ENCODE measurements at places on chromosomes 1 and 21.

- DNase-seq = no peak
Measured at GRCh38 chr1:206445116-206445515, 25.2 kb upstream of the IKBKE start.

GRCh38 chr1:57319165-57319564 is 104.7 kb downstream of the DAB1 start:
- no peak for DNase-seq

GRCh38 chr1:209265301-209265700 is 318.2 kb upstream of the CAMK1G start:
- DNase-seq = no peak

DNA sequence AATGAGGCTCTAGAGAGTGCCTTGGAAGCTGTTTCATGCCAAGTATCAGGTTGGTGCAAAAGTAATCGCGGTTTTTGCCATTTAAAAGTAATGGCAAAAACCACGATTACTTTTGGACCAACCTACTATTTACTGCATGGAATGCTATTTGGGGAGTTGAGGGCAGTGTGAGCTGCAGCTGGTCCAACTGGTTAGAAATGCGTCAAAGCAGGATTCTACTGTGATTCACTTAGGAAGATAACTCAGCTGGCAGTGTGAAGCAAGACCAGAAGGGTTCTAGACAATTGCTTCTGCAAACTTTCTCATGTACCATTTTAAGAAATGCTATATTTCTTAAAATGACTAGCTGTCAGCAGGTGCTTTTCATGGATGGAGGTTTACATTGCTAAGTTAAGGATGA is 21.2 kb upstream of the PLA2G2C start:
- no peak for DNase-seq

- DNase-seq = no peak
Measured at GRCh38 chr1:54096227-54096876, 42.9 kb downstream of the TCEANC2 start.

DNA sequence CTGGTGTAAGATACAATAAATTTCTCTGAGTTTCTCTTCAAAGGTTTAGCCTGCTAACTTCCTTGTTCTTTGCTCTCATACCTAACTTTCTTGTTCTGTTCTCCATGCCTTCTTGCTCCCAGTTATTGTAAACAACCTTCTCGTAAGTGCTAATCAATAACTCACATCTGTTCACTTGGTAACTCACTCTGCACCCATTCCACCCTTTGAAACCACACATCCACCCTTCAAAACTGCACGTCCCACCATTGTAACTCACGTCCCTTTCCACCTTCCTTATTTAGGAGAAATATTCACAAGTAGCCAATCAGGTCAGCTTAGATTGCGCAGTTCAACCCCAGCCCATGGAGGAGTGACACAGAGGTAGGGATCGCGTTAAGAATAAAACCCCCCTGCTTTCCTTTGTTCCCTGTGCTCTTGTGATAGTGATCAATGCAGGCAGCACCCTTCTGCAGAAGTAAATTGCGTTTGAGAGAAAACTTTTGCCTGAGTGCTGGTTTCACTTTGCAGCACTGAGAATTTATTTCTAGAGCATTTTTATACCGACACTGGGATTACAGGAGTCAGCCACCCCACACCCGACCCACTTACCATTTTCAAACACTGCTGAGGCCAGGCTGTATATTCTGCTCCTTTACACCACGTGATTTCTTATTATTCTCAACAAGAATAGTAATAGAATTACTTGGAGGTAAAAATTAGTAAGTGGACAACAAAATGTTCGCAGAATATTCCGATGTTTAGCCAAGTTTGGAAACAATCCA is 789.2 kb upstream of the RGS18 start:
- DNase-seq = no peak

DNA sequence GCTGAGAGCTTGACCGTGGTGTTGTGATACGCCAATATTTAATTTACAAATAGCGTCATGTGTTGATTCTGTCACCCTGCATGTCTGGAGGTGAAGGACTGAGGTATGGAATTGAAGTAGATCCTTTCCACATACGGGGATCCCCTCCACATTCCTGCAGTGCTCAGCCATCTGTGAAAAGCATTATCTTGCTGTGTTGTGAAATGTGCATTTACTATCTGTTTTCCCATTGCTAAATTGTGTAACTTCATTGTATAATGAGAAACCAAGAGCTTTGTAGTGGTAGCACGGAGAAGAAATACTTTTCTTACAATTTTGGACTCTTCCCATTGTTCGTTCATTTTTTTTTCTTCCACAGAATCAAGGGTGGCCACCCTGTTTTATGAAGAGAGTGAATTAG is 577.3 kb upstream of the ZP4 start:
- no peak for DNase-seq

- DNase-seq = no peak
Measured at GRCh38 chr1:167454304-167454893, 63.9 kb downstream of the CD247 start.

- DNase-seq = no peak
Measured at GRCh38 chr1:182791281-182792179, 2.0 kb downstream of the NPL start.

GRCh38 chr1:155173478-155174323 is at the start of gene TRIM46:
Gene TRIM46, plus strand, starts transcription at chr1:155173849. Its CDS starts 118 bp downstream, at chr1:155173967.
- no peak for DNase-seq

GRCh38 chr1:80170811-80171485 is 1164.4 kb upstream of the ADGRL4 start:
- no peak for DNase-seq

GRCh38 chr1:19034721-19035120 is 78.2 kb upstream of the IFFO2 start:
- DNase-seq = no peak

- DNase-seq = no peak
Measured at GRCh38 chr1:187396226-187396625, 567.5 kb downstream of the PLA2G4A start.

- DNase-seq = no peak
Measured at GRCh38 chr1:62528015-62528414, 69.3 kb upstream of the ANGPTL3 start.

DNA sequence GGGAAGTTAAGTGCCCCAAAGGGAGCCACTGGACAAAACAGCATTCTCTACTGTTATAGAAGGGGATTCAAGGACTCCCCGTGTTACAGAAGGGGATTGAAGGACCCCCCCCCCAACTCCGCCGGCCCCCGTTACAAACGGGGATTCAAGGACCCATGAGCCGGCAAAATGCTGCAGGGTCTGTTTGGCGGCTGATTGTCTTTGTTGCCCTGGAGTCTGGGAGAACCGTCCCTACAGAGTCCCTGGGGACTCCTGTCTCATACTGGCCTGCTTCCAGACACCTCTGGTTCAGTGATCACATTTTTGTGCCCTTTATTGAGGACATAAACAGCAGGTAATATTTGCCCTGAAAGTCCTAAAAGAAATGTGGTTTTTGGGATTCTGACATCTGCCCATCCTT is 96.4 kb downstream of the SYF2 start:
- no peak for DNase-seq

GRCh38 chr1:15858069-15858670 is 10.7 kb downstream of the SPEN start:
- DNase-seq = no peak

DNA sequence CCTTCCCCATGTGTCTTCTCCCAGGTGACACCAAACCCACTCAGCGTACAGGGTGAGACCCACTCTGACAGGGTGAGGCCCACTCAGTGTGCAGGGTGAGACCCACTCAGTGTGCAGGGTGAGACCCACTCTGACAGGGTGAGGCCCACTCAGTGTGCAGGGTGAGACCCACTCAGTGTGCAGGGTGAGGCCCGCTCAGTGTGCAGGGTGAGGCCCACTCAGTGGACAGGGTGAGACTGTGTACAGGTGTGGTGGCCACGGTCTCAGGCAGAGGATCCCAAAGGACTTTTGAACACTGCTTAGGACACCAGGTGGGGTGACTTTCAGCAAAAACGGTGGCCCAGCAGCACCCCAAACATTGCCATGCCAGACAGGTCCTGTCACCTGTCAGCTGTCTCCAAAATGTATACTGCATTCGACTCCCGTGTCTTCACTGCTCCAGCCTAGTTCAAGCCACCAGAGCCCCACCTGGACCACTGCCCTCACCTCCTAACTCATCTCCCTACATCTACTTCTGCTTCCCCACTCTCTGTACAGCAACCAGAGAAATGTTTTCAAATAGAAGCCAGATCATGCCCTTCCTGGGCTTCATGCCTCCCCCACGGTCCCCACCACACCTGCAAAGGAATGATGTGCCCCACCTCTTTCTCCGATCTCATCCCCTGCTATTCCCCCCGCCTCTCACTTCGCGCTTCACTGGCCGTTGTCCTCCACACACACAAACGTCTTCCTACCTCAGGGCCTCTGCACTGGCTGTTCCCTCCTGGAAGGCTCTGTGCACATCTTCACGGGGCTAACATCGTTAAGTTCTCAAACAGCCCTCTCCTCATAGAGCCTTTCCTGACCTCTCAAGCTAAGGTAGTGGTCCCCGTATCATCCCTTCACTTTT is 52.1 kb downstream of the ACBD3 start:
- DNase-seq = no peak

GRCh38 chr1:50197216-50197615 is 88.5 kb downstream of the ELAVL4 start:
- DNase-seq = no peak

GRCh38 chr1:175690298-175690697 is 53.1 kb downstream of the TNR start:
- no peak for DNase-seq

DNA sequence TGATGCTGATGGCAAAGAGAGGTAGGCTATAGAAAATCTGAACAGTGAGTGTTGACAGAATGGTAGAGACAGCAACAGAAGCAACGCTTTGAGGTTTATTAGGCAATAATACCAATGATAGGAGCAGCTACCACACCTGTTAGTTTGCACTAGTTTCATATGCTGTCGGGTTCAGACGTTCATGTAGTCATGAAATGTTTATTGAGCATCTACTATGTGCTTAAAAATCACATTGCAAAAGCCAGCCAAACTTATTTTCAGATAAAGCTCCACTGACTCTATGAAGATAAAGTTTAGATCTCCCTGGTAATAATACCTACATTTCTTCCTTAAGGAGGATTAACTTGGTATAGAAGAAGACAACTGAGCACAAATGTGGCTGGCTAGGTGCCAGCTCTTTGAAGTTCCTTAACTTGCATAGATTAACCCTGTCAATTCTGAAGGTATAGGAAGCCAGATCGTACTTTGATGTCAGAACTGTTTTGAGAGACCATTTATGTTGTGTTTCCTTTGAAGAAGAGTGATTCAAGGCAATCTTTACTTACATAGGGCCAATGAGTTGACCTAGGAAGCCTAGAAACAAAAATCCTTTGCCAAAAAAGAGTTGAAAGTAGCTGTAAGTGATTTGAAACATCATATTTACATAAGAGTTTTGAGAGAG is 71.5 kb downstream of the DISP1 start:
- DNase-seq = no peak

GRCh38 chr1:185351734-185352466 is 34.9 kb upstream of the IVNS1ABP start:
- DNase-seq = no peak

DNA sequence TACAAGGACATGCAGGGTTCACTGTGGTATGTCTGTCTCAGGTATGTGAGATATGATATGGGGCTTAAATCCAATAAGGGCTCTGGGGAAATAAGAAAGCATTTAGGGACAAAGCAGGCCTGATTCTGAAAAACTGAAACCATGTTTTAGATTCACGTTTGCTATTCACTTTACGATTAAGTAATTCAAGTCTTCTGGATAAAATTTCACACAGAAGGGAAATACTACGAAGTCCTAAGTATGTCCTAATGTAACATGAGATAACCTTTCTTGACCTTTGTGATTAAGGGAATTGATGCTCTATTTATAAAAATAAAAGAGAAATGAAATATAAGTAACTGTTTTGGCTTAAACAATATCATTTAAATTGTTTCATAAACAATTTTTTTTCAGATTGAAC is 55.4 kb downstream of the HNRNPR start:
- DNase-seq = no peak

DNA sequence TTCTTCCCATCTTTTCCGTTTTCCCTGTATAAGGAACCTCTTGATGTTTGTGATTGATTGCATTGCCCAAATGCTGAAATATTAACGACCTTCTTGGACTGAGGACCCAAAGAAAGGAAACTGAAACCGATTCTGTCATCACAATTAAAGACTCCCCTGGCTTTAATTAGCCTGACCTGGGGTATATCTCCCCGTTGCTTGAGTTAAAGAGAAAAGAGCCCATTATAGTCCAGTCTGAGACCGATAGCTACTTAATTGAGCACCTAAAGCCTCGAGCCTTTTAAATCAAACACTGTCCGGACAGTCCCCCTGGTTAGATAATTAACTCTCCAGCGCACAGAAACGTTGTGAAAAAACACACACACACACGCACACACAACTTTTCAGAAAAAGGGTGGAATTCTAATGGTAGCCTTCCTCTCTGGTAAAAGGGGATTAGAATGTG is 8.0 kb downstream of the LMO4 start:
- DNase-seq = no peak

GRCh38 chr1:174746024-174746808 is 253.5 kb upstream of the CACYBP start:
- no peak for DNase-seq

DNA sequence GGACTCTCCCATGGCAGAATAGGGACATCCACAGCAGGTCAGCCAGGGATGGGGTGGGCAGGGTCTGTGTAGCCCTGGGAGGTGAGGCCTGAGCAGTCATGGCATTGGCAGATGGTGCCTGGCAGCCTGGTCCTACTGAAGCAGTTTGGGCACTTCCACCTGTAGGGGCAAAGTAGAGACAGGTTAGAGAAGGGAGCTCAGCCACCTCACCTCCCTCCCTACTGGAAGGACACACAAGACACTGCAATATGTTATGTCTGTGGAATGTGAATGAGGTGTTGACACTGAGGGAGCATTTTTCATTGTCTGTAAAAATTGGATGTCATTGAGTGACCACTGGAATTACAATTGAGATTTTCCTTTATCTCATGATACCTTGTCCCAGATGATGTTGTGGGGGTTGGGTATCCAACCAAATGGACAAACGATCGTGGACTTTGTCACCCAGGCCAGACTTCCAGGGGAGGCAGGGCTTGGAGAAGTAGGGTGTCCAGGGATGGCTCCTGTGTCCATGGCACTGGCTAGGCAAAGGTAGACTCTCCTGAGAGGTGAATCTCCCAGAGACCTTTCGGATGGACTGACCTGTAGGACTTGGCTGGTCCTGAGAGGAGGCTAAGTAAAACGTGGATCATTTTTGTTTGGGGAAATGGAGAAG is 9.7 kb downstream of the SHISA4 start:
- DNase-seq = no peak

DNA sequence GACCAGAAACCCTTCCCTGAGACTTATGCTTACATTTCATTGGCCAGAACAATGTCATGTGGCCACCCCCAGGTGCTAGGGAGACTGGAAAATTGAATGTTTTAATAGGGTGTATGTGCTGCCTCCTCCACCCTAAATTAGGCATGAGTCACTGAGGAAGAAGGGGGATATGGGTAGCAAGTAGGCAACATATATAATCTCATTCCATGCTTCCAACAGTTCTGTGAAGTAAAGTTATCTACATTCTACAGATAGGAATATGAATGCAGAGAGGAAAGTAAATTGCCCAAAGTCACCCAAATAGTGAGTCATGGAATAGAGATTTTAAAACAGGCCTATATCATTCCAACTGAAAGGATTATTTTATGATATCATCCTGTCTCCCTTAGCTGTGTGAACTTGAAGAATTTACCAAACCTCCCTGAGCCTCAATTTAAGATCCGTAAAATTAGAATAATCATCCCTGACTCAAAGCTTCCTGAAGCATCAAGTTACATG is 168.6 kb upstream of the FGGY start:
- DNase-seq = no peak
